ENCODE measurements at places on chromosomes 7 and 10.

DNA sequence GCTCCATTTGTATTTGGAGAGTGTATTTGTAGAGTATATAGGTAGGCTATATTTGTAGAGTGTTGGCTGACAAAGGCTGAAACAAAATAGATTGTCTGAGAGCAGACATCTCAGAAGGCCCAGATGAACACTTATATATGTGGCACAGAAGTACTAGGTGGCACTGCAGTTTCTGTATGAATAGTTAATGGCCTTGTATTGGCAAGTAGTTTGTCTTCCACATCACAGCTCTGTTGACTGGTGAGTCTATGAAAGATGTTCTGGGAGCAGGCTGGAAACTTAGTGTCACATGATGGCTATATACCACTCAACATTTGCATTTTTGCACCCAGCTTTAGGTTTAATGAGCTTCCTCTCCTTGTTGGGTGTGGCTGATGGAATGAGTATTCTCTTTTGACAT is 51.9 kb downstream of the CCNY start:
- no peak for DNase-seq

GRCh38 chr7:155729847-155730246 is 82.4 kb downstream of the SHH start:
- DNase-seq = no peak

DNA sequence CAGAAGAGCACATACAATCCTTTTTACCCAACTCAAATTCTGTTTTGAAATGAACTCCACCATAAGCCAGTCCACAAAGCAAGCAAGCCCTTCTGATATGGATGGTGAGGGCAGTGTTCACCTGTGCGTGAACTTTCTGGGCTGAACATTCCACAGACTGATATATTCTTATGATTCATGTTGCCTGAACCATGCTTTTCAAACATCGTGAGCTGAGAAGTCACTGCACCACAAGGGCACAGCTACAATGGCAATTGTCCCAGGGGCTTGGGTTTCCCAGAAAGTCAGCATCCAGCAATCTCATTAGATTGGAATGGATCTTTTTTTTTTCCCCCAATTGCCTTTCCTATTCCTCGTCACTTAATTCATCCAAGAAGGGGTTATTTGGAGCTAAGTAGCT is 86.9 kb upstream of the ZNF438 start:
- DNase-seq = no peak

DNA sequence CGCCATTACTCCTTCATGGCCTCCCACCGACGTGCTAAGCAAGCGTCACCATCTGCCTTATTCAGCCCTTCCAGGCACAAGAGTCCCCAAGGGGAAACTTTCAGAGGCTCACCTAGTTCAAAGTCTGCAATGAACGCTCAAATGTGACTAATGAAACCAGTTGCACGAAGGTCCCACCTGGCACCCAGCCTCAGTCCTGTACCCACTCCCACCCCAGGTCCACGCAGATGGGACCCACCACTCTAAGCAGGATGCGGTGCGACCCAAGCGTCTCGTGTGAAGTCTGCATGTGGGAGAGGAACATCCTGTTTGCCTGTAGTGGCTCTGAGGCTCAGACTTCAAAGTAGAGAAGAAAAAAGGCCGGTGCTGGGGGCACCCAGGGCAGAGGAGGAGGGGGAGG is 40.3 kb downstream of the RGS10 start:
- DNase-seq = peak; percentile 88

DNA sequence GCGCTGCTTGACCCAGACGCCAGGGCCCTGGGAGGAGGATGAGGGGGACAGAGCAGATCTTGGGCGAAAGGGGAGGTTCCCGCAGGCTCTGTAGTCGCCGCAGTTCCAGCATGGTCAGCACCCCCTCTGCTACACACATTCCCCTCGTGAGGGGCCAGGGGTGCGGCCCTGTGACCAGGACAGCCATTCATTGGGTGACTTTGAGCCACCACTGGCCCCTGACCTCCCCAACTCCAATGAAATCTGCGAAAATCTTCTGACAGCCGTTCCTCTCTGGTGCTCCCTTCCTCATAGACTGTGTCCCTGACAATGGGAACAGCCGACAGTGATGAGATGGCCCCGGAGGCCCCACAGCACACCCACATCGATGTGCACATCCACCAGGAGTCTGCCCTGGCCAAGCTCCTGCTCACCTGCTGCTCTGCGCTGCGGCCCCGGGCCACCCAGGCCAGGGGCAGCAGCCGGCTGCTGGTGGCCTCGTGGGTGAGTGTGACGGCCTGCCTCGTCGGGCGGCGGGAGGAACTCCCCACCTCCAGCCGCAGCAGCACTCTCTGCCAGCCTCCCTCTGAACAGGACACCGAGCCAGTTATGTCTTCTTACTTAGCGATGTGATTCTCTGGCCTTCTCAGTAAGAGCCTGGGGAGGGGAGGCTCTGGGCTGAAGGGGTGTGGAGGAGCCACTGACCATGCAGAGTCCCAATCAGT is 825 bp downstream of the TMEM176A start:
- no peak for DNase-seq
